Activated CD4-positive, alpha-beta T cell treated with anti-CD3 and anti-CD28 coated beads, Interleukin-2, amount 50 U/mL, for 1 hour (primary cell): ENCODE measurements at places on chromosomes 12 and 14.

- DNase-seq, result no peak
Measured at GRCh38 chr14:96272777-96273473, 16.9 kb downstream of the BDKRB1 start.

DNA sequence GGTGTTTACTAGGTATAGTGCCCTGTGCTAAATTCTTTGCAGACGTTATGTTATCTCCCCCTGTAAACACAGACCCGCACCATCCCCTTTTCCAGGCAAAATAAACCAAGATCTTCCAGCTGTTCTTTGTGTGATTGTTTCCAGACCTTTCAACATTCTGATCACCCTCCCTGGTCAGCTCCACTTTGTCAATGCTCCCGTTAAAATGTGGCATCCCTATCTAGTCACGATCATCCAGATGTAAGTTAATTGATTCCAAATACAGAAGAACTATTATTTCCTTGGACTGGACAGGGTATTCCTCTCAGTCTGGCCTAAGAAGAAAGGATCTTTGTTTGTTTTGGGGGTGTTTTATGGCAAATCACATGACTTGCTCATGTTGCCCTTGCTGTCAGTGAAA, 127.6 kb upstream of the ARID2 start:
- no peak for DNase-seq

DNA sequence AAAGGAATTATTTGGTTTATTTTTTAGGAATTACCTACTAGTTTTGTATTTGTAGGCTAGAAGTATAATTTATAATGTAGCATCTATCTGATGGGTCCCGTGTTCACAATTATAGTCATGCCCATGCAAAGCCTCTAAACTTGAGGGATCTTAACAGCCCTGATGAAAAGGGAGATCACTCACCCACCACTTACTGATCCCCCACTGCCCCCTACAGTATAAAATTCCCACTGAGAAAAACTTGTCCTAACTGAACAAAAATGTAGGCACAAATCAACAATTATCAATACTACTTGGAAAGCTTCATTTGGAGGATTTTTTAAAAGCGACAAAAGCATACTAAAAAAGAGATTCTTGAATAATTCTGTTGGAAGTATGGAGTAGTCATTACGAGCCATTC, 21.0 kb downstream of the WIF1 start:
- no peak for DNase-seq

DNA sequence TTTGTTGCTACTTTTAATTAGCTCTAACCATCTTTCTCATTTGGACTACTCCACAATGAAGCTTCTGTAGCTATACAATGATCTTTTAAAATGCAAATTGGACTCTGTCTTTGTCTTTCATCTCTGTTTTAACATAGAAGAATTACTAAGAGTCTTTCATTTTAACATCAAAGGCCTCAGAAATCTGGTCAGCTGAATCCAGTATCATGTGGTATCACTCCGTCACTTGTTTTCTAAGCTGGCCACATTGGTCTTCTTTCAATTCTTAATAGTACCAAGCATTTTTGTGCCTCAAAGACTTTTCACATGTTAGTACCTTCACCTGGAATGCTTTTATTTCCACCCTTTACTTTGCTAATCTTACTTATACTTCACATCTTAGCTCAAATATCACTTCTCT, 95.5 kb upstream of the SLC16A7 start:
- no peak for DNase-seq
